ENCODE measurements at places on chromosomes 5 and 9. TPM values are rescaled to one million over a fixed set of nuclear protein-coding genes. Genes with fewer than 3 reads are reported as not detected.

OR4F3 gene
- total RNA-seq: not detected

TMEM203 gene
- total RNA-seq: 44.9 TPM

STRBP gene
- total RNA-seq: 20.3 TPM

MSX2 gene
- total RNA-seq: 1.2 TPM
